ENCODE measurements at places on chromosomes 5 and 9. TPM values are rescaled to one million over a fixed set of nuclear protein-coding genes. Genes with fewer than 3 reads are reported as not detected.

DNA sequence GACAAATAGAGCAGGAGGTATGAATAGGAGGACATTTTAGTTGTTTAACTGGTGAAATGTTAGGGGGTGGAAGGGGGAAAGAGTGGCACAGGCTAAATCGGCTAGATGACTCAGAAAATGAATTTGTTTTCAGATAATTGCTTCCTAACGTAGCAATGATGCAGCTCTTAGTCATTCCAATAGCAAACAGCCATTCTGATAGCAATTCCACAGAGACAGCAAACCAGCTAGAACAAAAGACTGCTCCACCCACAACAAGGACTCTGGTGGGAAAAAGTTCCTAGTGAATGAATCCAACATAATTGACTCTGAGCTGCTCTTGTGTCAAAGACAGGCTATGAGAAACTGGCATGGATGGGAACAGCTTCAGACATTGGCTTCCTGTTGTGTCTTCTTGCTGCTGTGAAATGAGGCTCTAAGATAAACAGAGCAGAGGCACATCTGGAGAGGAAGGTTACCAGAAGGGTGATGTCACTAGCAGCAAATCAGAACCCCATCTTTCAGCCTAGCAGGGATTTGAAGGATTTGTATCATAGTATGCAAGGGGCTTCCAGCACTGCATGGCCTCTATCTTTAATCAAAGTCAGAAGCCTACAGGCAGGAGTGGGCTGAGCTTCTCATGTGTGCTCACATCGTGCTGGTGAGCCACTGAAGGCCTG lies 28.1 kb upstream of the F2RL1 start:
- no peak overlapping the region for H3K4me3 ChIP-seq
- H3K27me3 ChIP-seq = no peaks in the 10 kb centered on the region

DNA sequence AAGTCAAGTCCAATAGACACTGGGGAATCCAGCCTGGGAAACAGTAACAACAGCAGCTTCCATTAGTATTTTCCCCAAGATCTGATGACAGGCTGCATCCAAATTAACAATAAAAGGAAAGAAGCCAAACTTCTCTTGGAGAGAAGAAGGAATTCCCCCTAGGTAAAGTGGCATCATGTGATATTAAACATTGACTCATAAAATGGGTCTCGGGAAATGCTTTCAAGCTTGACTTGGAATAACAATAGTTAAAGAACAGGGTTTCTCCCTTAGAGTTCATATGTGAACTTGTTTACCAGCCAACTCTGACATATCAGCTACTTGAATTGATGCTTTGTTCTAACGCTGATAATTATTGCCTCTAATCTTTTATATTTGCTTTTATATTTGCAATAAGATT lies 45.4 kb downstream of the ENTREP1 start:
- H3K27me3 ChIP-seq = peaks cover 19% of the 10 kb centered on the region
- H3K4me1 ChIP-seq = no peaks in the 10 kb centered on the region
- no peak for DNase-seq
- H3K4me3 ChIP-seq = no peak overlapping the region
- no peak overlapping the region for H3K27ac ChIP-seq

- peaks cover 3% of the 10 kb centered on the region for H3K4me1 ChIP-seq
- no peak overlapping the region for H3K4me3 ChIP-seq
- H3K27ac ChIP-seq = no peak overlapping the region
- no peaks in the 10 kb centered on the region for H3K36me3 ChIP-seq
These were observed 90.4 kb upstream of the KLF9 start for GRCh38 chr9:70504834-70505233.

DNA sequence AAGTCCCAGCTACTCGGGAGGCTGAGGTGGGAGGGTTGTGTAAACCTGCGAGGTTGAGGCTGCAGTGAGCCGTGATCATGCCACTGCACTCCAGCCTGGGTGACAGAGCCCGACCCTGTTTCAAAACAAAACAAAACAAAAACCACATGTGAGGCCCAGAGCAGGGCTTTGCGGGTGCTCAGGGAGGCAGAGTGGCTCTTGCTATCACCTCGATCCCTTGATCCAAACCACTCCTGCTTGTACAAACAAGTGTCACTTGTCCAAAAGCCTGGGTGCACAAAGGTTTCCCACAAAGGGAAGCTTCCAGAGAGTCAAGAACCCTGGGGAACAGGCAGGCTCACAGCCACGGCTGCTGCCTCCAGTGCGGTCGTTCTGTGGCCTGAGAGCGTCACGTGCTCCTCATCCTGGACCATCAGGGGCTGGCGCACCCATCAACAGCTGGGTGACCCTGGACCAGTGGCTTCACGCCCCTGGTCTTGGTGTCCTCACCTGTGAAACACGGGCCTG lies 162.7 kb downstream of the C9orf50 start:
- H3K4me1 ChIP-seq = peaks cover 41% of the 10 kb centered on the region
- no peaks in the 10 kb centered on the region for H3K36me3 ChIP-seq
- DNase-seq = peak; percentile 79
- no peak overlapping the region for H3K4me3 ChIP-seq

GRCh38 chr9:133201424-133202144 lies 7.5 kb downstream of the OBP2B start:
- peaks cover 3% of the 10 kb centered on the region for H3K4me1 ChIP-seq
- H3K36me3 ChIP-seq = no peaks in the 10 kb centered on the region
- H3K27me3 ChIP-seq = peaks cover 8% of the 10 kb centered on the region

DNA sequence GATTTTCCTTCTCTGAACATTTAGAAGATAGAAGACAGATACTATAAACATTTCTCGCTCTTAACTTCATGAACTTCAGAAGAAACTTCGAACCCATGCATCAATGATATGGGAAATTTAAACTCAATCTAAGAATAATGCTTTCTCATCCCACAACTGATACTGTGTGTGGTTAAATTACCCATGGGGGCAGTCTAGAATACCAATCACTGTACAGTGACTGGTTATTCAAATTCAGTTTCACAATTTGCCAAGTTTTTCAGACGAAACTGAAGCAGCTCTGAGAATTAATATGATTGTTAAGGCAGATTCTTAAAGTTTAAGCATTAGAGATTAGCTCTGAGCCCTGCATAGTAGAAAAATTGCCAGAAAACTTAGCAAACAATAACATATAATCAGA lies 431.0 kb downstream of the SH3GL2 start:
- no peaks in the 10 kb centered on the region for H3K27me3 ChIP-seq
- no peak for DNase-seq
- H3K36me3 ChIP-seq = no peaks in the 10 kb centered on the region
- no peak overlapping the region for H3K4me3 ChIP-seq
- H3K4me1 ChIP-seq = no peaks in the 10 kb centered on the region

GRCh38 chr9:89603767-89604665 lies 796 bp upstream of the GADD45G start:
- peaks cover 2% of the 10 kb centered on the region for H3K27me3 ChIP-seq
- peak; percentile 69 for DNase-seq
- no peaks in the 10 kb centered on the region for H3K36me3 ChIP-seq
- no peak overlapping the region for H3K27ac ChIP-seq

DNA sequence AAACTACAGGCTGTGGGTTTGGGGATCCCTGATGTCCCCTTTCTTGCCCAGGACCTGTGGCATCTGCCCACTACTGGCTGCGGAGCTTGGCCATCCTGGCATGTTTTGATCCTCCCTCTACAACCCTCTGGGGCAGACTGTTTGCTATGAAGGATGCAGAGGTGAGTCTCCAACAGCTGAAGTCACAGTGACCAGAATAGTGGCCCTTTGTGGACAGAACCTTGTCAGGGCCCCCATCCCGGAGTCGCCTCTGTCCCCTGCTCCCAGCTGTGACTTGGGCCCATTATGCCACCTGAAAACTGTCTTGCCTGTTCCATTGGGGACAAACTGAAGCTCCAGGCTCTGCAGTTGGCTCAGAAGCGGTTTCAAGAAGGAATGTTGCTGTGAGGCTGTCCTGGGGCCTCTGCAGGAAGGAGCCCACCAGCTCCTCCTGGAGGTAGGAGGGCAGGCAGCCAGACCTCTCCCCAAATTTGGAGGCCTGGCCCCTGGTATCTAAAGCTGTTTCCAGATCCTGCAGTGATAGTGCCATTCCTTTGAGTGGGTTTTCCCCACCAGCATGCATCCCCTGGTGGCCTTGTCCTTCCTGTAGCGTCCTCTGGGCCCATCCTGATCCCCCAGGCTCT lies 93.3 kb downstream of the BARX1 start:
- H3K4me3 ChIP-seq = no peak overlapping the region
- DNase-seq = no peak
- H3K36me3 ChIP-seq = no peaks in the 10 kb centered on the region
- H3K27me3 ChIP-seq = peaks cover 50% of the 10 kb centered on the region
- H3K4me1 ChIP-seq = no peaks in the 10 kb centered on the region
- H3K27ac ChIP-seq = no peak overlapping the region

- no peak for DNase-seq
- H3K36me3 ChIP-seq = no peaks in the 10 kb centered on the region
- no peak overlapping the region for H3K27ac ChIP-seq
- no peaks in the 10 kb centered on the region for H3K4me1 ChIP-seq
These were observed 91.1 kb downstream of the PRDM6 start for GRCh38 chr5:123180178-123180577.

GRCh38 chr5:38832810-38833209 lies 13.0 kb upstream of the OSMR start:
- H3K4me3 ChIP-seq = no peak overlapping the region
- DNase-seq = no peak
- H3K27me3 ChIP-seq = peaks cover 9% of the 10 kb centered on the region
- H3K4me1 ChIP-seq = no peaks in the 10 kb centered on the region

DNA sequence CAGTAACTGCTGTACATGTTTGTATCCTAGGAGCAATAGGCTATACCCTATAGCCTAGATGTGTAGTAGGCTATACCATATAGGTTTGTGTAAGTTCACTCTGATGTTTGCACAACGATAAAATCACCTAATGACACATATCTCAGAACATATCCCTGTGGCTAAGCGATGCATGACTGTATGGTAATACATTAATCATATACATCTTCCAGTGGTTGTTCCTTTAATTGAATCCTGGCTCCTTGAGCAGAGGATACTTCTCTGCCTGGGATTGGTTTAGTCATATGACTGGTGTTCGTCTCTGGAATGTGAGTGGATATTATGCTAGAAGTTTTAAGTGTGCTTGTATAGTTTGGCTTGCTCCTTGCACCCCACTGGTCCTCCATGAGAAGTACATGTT lies 425.8 kb downstream of the MAN2A1 start:
- DNase-seq = no peak
- no peaks in the 10 kb centered on the region for H3K36me3 ChIP-seq
- H3K27me3 ChIP-seq = no peaks in the 10 kb centered on the region
- no peaks in the 10 kb centered on the region for H3K4me1 ChIP-seq
- no peak overlapping the region for H3K27ac ChIP-seq

DNA sequence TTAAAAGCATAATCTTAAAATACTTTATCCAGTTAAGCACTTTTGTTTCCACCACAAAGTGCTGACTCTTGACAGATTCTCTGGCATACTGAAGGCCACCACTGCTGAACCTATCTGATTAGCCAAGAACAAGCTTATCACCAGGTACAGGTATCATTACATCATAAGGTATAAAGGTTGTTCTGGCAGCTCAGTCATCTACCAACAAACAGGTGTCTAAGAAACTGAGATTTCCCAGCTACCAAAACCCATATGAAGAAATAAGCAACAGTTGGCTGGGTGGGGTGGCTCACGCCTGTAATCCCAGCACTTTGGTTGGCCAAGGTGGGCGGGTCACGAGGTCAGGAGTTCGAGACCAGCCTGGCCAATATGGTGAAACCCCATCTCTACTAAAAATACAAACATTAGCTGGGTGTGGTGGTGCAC lies 5.0 kb downstream of the MTMR12 start:
- no peak overlapping the region for H3K27ac ChIP-seq
- H3K27me3 ChIP-seq = no peaks in the 10 kb centered on the region
- no peak for DNase-seq
- peaks cover 19% of the 10 kb centered on the region for H3K36me3 ChIP-seq
- H3K4me3 ChIP-seq = no peak overlapping the region
- H3K4me1 ChIP-seq = peaks cover 66% of the 10 kb centered on the region

DNA sequence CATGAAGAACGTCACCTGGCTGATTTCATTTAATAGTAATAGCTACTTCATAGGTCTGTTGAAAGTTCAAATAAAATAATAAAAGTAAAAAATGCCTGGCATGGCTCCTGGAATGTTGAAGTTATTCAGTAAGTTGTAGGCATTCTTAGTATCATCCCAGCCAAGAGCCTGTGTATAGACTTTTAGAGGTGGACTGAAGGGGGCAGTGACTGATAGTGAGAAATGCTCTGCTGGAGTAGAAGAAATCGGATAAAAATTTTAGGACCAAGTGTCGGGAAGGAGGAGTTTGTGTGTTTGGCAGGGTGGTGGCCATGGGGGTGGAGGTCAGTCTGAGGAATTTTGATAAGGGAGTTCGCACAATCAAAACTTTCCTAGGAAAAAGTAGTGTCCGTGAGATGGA lies 3.6 kb downstream of the ZFP2 start:
- H3K27me3 ChIP-seq = no peaks in the 10 kb centered on the region
- H3K4me1 ChIP-seq = peaks cover 4% of the 10 kb centered on the region
- no peak overlapping the region for H3K27ac ChIP-seq
- peaks cover 20% of the 10 kb centered on the region for H3K36me3 ChIP-seq
- no peak for DNase-seq
- no peak overlapping the region for H3K4me3 ChIP-seq

- no peak overlapping the region for H3K4me3 ChIP-seq
- no peak overlapping the region for H3K27ac ChIP-seq
- H3K36me3 ChIP-seq = no peaks in the 10 kb centered on the region
- no peaks in the 10 kb centered on the region for H3K4me1 ChIP-seq
- peaks cover 14% of the 10 kb centered on the region for H3K27me3 ChIP-seq
These were observed 150.7 kb downstream of the SLC28A3 start for GRCh38 chr9:84189904-84190303.

DNA sequence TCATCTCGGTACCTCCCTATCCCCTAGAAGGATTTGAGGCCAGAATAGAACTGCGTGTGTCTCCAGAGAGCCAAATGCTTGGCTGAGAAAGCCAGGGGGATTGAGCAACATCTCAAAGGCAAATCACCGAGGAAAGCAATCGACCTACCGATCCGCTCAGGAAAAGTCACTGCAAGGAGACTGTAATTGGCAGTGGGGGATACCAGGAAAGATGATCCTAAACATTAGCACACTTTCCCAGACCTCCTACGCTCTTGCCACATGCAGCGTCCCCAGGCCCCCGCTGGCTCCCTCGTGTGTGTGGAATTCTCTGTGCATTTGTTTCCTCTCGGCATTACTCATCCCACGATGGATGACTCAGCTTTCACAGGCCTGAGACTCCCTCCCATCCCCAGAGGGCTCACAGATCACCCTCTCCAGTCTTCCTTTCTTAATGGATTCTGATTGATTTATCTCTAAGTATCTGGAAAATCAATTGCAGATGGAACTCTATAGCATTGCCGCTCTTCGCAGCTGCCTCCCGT lies 82.2 kb upstream of the ICE1 start:
- H3K4me1 ChIP-seq = no peaks in the 10 kb centered on the region
- DNase-seq = no peak
- no peak overlapping the region for H3K4me3 ChIP-seq
- H3K27ac ChIP-seq = no peak overlapping the region
- no peaks in the 10 kb centered on the region for H3K27me3 ChIP-seq

GRCh38 chr9:27367921-27368315 lies 71.0 kb upstream of the EQTN start:
- DNase-seq = no peak
- H3K27ac ChIP-seq = no peak overlapping the region
- no peaks in the 10 kb centered on the region for H3K36me3 ChIP-seq
- H3K4me1 ChIP-seq = peaks cover 28% of the 10 kb centered on the region
- H3K27me3 ChIP-seq = peaks cover 8% of the 10 kb centered on the region

- H3K27me3 ChIP-seq = peaks cover 48% of the 10 kb centered on the region
- no peaks in the 10 kb centered on the region for H3K36me3 ChIP-seq
- H3K27ac ChIP-seq = no peak overlapping the region
These were observed 2.6 kb downstream of the EBF1 start for GRCh38 chr5:159096924-159097783.

GLRA1 gene
- not detected for total RNA-seq

WDR31 gene
- total RNA-seq = 1.4 TPM

ADCY2 gene
- total RNA-seq = not detected

SVEP1 gene
- total RNA-seq = not detected

RGS7BP gene
- not detected for total RNA-seq

MIGA2 gene
- total RNA-seq = 35.8 TPM

GPR150 gene
- total RNA-seq = 0.45 TPM

UBQLN1 gene
- total RNA-seq = 92.9 TPM

IL4 gene
- 0.72 TPM for total RNA-seq

EDIL3 gene
- not detected for total RNA-seq

CCDC69 gene
- 33.0 TPM for total RNA-seq

Data from activated CD8-positive, alpha-beta T cell treated with anti-CD3 and anti-CD28 coated beads for 36 hours (primary cell).